ENCODE measurements at places on chromosomes 4 and X.

GRCh38 chr4:30757357-30757756, 37.2 kb downstream of the PCDH7 start:
- no peak for DNase-seq

GRCh38 chr4:63580796-63581475, 828.3 kb downstream of the TECRL start:
- no peak for DNase-seq

DNA sequence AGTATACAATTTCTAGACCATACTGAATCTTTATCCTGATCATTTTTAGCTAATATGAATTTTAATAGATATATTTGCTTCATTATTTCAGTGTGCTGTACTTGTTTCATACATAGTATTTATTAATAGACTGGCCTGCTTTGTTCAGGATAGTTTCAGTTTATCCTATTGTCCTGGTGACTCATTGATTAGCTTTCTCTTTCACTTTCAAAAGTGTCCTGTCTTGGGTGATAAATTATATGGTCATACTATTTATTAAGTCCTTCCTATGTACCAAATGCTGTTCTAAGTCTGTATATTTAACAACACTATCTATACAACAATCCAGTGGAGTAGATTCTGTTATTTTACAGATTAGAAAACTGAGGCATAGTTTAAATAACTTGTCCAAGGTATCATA, 153.8 kb upstream of the RAPGEF2 start:
- DNase-seq: no peak

- no peak for DNase-seq
Measured at GRCh38 chr4:106365613-106366012, 3.0 kb downstream of the GIMD1 start.

DNA sequence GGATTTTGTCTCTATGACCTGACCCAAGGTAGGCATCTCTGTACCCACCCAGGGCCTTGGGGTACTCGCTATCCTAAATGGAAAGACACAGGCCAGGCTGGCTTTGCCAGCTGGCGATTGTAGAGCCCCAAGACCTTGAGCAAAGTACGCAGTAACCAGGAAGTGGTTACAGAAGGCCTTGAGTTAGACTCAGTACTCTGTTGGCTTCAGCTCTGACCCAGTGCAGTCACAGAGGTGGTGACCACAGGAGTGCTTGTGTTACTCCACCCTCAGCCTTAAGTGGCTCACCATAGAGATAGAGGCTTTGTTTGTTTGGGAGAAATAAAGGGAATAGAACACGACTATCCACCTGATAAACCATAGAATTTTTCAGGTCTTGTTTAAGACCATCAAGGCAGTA, 880.5 kb upstream of the POU3F4 start:
- no peak for DNase-seq

- DNase-seq: no peak
Measured at GRCh38 chr4:109511414-109511813, 48.6 kb upstream of the MCUB start.

DNA sequence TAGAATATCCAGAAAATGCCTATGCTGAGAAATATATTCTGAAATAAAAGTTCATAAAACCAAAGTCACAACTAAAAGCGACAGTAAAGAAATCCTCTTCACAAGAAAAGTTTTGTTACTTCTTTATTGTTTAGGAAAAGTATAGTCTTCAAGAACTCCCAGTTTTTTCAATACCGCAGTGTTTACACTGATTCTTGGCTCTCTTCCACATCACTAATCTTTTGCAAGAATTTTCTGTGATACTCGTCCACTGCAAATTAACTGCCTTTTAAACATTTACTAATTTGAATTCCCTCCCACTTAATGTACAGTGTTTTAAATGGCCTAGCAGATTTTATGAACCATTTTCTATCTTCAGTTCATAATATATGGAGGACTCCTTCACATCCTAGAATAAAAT, 65.1 kb downstream of the HPGDS start:
- DNase-seq: no peak

- DNase-seq: no peak
Measured at GRCh38 chr4:102321260-102321995, 23.9 kb downstream of the SLC39A8 start.

GRCh38 chr4:73205482-73205881, 53.1 kb downstream of the ANKRD17 start:
- DNase-seq: no peak

- no peak for DNase-seq
Measured at GRCh38 chrX:136250191-136251040, 784 bp downstream of the MAP7D3 start.

DNA sequence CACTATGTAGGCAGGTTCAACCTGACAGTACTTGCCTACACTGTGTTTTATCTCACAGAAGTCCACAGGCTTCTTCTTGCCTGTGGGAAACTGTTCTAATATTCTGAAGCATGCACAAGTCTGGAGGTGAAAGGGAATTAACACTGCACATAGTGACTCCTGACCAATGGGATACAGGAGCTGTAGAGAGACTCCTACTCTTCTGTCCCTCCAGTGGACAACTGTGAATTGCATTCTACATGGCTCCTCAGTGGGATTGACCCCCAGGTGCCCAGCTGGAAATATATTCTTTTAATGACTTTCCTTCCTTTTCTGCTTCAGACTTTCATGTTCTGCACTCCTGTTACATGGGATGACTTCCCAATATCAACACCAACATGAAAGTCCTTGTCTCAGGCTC, 8.2 kb upstream of the YIPF6 start:
- DNase-seq: no peak

DNA sequence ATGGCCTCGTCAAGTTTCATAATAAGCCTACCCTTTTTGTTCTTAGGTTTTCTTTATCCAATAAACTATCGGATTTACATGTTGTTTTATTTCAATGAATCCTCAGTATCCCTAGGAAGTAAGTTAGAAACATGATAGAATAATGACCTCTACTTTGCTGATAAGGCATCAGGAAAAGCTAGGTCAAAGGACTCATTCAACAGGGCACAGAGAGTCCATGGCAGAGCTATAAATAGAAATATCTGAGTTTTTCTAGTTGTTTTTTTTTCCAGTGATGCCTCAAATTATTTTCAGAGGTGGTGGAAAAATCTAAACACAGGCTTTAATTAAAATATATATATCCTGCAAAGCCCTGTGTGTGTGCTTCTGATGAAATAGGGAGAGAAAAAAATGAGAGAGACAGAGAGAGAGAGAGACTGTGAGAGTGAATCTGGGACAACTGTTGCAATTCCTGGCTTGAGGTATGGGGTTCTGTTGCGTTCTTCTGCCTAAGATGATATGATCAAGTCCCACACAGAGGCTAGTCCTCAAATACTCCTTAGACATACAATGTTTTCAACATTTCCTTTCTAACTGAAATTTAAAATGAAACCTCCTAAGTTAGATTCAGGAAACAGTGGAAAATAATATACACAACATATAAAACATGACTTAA, 139.9 kb downstream of the HDX start:
- DNase-seq: no peak

- no peak for DNase-seq
Measured at GRCh38 chr4:109977854-109978501, 65.3 kb downstream of the EGF start.

GRCh38 chr4:183183906-183184535, 85.0 kb downstream of the WWC2 start:
- no peak for DNase-seq

GRCh38 chrX:75229774-75230173, 44.1 kb upstream of the UPRT start:
- DNase-seq: no peak
